Activated CD8-positive, alpha-beta memory T cell treated with anti-CD3 and anti-CD28 coated beads for 48 hours (primary cell): ENCODE measurements at places on chromosomes 6 and 20.

GRCh38 chr6:4466769-4467480 is 309.3 kb upstream of the CDYL start:
- no peak for DNase-seq

- no peak for DNase-seq
These were observed 15.0 kb downstream of the DUSP22 start for GRCh38 chr6:307065-307814.

DNA sequence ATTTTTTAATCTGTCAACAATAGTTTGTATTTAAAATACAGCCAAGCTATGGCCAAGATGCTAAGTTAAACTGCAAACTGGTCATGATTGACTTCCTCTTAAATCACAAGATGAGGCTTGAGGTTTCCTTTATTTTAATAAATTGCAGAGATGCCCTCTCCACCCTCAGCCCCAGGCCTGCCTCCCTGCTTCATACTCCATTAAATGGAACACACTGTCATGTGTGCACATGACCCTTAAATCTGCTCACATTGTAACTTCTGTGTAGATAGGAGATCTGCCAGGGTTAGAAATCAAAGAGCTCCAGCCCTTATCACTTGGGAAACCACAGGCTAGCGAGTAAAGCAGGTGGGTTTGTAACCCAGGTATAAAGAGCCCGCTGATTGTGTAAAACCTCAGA is 20.8 kb downstream of the DUSP22 start:
- no peak for DNase-seq

- no peak for DNase-seq
These were observed 208.0 kb downstream of the EYA2 start for GRCh38 chr20:47102629-47103028.

GRCh38 chr6:123655521-123656306 is 19.0 kb upstream of the TRDN start:
- no peak for DNase-seq

DNA sequence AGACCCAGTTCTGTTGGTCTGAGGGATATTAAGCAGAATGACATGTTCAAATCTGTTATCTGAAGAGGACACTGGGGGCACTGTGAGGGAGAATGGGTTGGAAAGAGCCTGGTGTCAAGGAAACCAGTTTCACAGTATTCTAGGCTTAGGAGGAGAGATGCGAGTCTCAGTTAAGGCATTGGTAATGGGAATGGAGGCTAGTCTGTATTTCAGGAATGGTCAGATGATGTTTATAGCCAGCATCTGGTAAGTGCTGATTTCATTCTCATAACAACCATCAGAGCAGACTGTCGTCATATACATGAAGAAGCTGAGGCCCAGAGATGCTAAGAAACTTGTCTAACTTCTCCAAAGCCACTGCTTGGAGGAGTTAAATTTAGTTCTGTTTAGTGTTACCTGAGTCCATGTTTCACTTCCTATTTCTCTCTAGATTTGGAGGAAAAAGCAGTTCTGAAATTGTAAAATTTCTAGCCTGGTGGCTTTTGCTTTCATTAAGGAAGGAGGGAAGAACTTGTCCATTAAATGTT is 242.0 kb downstream of the ARID1B start:
- DNase-seq: no peak

- no peak for DNase-seq
These were observed 89.3 kb upstream of the JAG1 start for GRCh38 chr20:10763112-10763511.

GRCh38 chr6:7701212-7701834 is 24.6 kb upstream of the BMP6 start:
- no peak for DNase-seq

GRCh38 chr6:138115201-138115600 is 8.0 kb upstream of the PERP start:
- DNase-seq: no peak

GRCh38 chr20:20546402-20546801 is 166.0 kb downstream of the RALGAPA2 start:
- DNase-seq: no peak

GRCh38 chr20:4061987-4062386 is 46.6 kb upstream of the RNF24 start:
- DNase-seq: no peak

DNA sequence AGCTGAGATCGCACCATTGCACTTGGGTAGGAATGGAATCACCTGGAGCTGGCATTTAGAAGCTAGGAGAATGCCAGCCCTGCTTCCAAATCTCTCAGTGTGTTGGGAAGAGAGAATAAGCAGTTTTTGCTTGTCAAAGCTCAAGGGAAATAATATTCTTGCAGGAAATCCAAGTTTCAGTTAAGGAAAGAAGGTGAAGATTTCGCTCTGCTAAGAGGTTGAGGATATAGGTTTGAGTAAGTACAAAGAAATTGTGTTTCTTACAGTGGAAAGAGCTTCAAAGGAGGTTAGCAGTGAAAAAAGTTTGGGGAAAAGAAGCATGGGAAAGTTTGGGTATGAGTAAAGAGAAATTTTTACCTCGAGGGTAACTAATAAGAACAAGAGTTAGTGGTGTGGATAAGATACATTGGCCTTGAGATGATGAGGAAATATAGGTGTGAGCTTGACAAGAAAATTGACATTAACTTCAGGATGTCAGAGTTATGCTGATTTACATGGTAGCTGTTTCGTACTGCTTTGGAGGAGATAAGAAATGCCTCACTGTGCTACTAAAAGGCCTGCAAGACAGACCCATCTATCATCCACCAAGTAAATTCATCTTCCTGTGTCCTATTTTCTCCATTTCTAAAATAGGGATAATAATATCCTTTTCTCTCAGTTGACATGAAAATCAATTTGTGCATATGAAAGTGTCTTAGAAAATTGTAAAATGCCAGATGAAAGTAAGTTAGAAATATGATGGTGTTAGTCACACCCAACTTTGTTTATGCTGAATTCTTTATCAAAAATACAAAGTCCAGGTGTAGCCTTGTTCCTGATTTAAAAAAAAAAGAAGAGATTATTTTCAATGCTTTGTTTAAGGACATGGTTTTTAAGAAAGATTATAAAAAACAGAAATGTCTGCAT is 12.8 kb upstream of the HINT3 start:
- no peak for DNase-seq

DNA sequence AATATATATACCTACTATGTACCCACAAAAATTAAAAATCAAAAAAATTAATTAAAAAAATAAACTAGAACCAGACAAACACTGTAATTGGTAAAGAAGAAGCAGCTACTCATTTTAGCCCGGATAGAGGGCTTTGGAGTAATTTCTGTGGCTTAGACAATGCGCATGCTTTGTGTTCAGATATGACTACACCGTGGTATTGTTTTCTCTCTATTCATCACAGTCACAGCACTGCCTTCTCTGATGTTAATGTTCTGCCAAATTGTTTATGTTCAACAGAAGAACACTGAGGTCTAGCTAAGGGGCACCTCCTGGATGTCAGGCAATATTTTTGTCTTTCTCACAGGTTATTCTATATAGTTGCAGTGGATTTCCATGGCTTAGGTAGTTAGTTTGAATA is 77.5 kb upstream of the GJE1 start:
- no peak for DNase-seq

DNA sequence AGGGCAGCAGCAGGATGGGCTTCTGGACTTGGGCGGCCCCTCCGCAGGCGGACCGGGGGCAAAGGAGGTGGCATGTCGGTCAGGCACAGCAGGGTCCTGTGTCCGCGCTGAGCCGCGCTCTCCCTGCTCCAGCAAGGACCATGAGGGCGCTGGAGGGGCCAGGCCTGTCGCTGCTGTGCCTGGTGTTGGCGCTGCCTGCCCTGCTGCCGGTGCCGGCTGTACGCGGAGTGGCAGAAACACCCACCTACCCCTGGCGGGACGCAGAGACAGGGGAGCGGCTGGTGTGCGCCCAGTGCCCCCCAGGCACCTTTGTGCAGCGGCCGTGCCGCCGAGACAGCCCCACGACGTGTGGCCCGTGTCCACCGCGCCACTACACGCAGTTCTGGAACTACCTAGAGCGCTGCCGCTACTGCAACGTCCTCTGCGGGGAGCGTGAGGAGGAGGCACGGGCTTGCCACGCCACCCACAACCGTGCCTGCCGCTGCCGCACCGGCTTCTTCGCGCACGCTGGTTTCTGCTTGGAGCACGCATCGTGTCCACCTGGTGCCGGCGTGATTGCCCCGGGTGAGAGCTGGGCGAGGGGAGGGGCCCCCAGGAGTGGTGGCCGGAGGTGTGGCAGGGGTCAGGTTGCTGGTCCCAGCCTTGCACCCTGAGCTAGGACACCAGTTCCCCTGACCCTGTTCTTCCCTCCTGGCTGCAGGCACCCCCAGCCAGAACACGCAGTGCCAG is at the start of gene TNFRSF6B:
Gene TNFRSF6B, plus strand, starts transcription at position 25 of the 729 bp plus-strand sequence. Its CDS starts 116 bp downstream, at position 141.
- no peak for DNase-seq

GRCh38 chr6:22929311-22929985 is 360.1 kb downstream of the HDGFL1 start:
- no peak for DNase-seq

DNA sequence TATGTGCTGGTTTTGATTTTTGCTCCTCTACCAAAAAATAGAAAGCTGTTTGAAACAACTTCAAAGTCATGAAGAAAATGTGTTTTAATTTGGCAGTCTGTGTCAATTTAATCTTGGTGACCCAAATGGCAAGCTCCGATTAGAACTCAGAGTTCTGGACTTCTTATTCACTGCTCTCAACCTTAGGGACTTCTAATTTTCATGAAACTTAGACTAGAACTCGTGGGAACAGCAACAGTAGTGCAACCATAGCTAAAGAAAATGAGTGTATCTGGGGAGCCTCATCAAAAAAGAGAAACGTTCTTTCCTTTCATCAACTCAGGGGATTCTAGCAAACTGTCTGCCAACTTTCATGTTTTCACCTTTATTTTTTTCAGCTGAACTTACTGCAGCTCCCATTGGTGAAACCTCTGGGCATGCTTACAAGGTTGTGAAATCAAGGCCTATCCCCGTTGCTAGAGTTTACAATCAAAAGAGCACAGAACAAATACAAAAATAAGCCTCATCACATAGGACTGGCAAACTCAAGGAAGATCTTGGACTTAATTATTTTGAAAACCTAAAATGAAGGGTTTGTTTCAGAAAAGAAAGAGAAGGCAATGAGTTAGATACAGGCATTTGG is 114.0 kb upstream of the HSF2 start:
- DNase-seq: no peak

GRCh38 chr6:144372611-144373594 is 87.8 kb downstream of the UTRN start:
- DNase-seq: no peak

DNA sequence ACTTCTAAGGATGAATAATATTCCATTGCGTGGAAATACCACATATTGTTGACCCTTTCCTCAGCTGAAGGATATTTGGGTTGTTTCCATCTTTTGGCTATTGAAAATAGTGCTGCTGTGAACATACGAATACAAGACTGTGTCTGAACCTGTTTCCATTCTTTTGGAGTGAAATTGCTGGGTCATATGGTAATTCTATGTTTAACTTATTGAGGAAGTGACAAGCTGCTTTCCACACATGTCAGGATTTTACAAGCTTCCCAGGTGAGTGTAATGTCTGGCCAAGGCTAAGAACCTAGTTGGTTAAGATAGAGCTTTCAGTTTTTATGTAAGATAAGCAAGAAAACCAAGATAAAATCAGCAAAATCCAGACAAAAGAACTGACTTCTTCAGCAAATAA is 48.8 kb downstream of the PPP1R3G start:
- DNase-seq: no peak

DNA sequence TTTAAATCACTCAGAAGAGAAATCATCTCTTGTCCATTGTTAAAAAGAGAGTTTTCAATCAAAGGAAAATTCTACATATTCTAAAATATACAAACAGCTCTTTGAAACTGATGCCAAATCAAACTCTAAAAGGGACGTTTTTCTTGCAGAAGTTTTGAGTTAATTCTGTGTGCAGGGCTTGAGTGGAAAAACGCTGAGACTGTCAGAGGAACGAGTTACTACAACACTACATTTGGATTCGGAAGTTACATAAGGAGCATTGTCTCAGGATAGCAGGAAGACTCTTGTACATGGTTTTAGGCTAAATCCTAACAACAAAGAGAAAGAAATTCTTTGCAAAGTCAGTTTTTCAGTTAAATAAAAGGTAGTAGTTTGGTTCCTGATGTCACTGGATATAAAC is 155.7 kb upstream of the SUPT3H start:
- no peak for DNase-seq

GRCh38 chr6:6766230-6766905 is 177.8 kb downstream of the LY86 start:
- DNase-seq: no peak

DNA sequence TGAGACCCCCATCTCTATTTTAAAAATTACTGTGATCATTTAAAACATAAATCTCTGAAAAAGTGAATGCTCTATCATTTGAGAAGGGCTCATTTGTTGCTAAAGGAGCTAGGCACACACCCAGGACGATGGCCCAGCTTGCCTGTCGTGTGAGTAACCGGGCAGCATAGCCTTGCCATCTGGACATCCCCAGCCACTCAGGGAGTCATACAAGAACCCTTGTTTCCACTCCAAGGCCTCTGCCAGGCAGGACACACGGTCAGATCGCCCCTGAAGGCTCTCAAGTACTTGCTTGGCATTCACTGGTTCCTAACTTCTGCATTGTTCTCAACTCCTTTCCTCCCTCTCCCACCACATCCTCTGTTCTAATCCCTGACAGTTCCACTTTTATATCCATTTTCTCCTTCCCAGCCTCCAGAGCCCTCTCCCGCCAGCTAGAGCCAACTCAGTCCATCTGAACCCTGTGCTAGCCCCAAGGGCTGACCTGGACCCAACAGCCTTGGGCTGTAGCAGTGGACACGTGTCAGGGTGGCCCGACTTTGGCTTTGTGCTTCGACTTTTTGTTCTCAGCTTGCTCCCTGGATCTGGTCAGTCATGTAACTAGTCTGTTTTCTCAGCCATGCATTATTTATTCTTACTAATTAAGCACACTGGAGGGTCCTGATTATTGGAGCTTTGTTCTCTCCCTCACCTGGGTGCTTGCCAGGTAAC is 15.7 kb upstream of the EZR start:
- DNase-seq: no peak

DNA sequence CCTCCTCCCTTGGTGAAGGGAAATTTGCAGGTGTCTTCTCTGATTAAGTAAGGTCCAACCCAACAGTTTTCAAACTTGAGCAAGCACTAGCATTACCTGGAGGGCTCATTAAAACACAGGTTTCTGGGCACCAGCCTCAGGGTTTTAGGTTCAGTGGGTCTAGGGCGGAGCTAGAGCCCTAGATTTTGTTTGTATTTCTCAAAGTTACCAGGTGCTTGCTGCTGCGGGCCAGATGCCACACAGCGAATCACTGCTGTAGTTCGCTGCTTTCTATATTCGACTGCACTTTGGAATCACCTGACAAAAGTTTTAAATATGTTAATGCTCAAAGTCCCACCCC is 869 bp downstream of the COL21A1 start:
- no peak for DNase-seq

- no peak for DNase-seq
These were observed 102.7 kb downstream of the AGPAT4 start for GRCh38 chr6:161171207-161171606.
